Inflammatory macrophage treated with lipopolysaccharide for 4 hours (primary cell): ENCODE measurements at places on chromosomes 1 and 21.

DNA sequence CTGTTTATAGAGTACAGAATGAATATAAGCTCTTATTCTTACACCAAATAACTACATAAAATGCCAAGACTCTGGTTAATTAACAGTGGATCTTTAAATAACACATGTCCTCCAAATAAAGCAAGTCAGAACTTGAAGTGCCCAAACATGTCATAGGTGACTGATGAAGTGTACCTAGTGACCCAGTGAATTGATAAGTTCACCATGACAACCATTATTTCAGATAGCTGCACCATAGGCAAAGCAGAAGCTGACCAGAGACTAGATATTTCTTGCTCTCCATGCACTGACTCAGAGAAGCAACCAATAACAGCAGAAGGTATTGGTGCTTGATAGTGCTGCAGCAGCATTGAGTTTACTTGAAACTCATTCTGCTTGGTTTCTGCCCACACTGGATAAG is 192.1 kb downstream of the DUSP10 start:
- no peak for DNase-seq

DNA sequence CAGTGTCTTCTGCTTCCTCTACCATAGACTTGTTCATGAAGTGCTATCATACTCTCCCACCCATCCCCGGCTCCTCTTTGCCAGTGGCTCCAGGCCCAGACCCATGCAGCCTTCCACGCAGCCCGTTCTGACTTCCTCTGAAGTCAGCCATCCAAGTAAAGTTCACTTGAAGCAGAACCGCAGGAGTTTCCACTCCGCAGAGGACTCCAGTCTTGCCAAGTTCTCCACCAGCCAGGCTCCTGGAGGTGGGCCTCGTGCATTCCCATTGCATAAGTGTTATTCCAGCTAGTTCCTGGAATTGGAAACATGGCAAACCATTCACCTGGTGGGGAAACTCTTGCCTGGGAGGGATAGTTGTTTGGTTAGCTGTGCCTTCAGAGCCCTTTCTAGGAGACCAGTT is 185.1 kb downstream of the PLPP3 start:
- no peak for DNase-seq

GRCh38 chr21:34788879-34789278 is 120.1 kb downstream of the CLIC6 start:
- no peak for DNase-seq

DNA sequence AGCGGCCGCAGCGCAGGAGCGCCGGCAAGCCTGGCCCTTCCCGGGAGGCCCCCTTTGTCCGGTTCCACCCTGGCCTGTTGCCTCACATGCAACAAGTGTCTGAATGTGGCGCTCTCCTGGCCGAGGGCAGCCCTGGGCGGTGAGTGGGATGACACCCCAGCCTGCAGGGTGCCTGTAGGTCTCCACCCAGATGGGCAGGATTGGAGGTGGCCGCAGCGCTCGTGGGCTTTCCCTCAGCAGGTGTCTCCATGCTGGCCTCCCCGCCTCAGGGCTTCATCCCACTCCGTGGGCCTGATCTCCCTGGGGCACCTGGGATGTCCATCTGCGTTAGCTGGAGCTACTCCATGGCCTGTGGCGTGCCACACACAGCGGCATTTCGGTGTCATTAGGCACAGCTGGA is 1.5 kb downstream of the MIB2 start:
- DNase-seq, result no peak

DNA sequence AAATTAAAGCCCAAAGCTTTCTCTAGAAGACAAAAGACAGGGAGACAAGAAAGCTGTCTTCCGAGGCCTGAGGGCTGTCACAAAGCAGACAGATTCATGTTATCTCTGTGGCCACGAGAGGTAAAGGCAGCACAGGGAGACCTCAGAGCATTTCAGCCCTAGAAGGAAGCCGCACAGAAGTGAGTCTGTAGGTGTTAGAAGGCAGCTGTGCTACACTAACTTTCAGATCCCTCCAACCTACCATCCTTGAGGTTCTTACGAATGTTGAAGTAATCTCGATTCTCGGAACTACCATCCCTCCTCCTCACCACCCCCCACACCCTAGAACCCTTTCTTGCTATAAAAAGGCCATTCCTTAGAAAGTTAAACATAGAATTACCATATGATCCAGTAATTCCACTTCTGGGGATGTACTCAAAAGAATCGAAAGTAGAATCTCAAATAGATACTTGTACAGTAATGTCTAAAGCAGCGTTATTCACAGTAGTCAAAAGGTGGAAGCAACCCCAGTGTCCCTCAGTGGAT is 21.5 kb upstream of the LYST start:
- peak; percentile 43 for DNase-seq

- DNase-seq, result no peak
Measured at GRCh38 chr1:179197690-179198297, 31.7 kb downstream of the ABL2 start.

- no peak for DNase-seq
Measured at GRCh38 chr1:115539061-115539460, 102.7 kb upstream of the VANGL1 start.
